NCI-H1105 treated with DMSO at 0.1 percent for 48 hours (cell line): ENCODE measurements at places on chromosomes 6 and 20.
A peak's percentile ranks its signal among the peaks of the same experiment; 100 is the strongest.

DNA sequence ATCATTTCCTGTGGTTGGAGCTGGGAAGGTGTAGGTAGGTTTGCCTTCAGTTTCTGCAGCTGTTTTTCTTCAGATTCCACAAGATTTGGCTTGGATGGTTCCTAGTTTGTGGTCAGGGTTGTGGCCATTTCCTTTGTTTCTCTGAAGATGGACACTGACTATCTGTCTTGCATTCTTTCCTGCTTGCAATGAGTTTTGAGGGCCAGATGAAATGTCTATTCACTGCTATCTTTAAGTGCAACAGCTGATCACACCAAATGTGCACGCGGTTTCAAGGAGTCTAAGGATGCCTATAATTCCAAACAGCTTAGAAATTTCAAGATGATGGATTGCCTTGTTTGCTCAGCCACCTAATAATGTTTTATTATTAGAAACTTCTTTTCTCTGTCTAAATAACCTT is 28.4 kb downstream of the IL20RA start:
- DNase-seq: no peak

- DNase-seq: no peak
Observed at GRCh38 chr6:87430499-87430898, 22.7 kb downstream of the CFAP206 start.

GRCh38 chr6:169640351-169640852 is 61.4 kb downstream of the WDR27 start:
- no peak for DNase-seq

DNA sequence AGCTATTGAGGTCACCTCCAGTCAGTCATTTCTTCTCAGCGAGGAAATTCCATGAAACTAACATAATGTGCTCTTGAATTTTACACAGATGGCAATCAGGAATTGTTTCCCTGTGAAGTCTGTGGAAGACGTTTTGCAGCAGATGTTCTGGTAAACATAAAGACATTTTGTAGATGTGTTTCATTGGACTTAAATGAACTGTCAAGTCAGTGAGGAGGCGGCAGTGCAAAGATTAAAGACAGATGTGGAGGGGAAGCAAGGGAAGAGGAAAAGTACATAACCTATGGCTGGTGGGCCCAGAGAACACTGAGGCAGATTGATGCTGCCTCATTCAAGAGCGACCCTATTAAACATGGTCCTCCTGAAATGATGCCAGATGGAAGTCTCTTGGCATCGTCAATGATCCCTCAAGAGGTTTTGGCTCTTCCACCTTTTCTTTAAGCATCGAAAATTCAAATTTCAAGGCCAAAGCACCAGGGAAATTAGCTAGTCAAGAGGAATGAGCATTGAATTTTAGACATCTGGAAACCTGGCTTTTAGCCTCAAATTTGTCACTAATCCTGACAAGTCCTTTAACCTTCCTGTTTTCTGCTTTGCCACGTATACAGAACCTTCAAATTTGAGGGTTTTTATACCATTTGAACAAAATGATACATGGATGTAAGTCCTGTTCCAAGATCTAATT is 20.1 kb downstream of the ZC2HC1B start:
- no peak for DNase-seq

- DNase-seq: no peak
Observed at GRCh38 chr20:43752561-43753301, 25.9 kb upstream of the GTSF1L start.

DNA sequence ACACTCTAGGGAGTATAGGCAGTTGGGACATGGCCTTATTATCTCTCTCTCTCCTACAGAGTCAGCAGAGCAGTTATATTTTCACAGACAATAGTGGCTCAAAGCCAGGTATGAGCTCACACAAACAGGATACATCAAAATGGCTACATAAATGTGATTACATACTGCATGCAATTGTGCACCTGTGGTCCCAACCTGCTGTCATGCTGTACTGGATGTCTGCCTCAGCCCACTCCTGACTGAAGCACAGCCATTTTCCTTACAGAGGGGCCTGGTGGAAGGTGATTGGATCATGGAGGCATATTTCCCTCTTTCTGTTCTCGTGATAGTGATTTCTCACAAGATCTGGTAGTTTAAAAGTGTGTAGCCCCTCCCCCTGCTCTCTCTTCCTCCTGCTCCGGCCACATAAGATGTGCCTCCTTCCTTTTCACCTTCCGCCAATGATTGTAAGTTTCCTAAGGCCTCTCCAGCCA is 37.0 kb upstream of the SAMHD1 start:
- peak; percentile 5 for DNase-seq

GRCh38 chr20:13255356-13255755 is 34.3 kb downstream of the ISM1 start:
- DNase-seq: no peak

DNA sequence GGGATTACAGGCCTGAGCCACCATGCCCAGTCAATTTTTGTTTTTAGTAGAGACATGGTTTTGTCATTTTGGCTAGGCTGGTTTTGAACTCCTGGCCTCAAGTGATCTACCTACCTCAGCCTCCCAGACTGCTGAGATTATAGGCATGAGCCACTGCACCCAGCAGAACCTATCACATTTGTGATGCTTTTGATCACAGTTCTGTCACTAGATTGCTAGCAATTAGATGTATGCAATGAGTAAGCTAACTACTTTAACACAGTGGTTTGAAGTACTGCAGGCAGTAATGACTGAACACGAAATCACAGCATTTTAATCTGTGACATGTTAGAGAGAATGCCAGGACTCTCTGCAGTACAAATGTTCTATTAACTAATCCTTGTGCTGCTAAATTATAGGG is 19.6 kb upstream of the SAMHD1 start:
- no peak for DNase-seq

GRCh38 chr6:162833776-162834175 is 106.0 kb downstream of the PACRG start:
- DNase-seq: no peak

- no peak for DNase-seq
Observed at GRCh38 chr6:13729891-13730290, 18.3 kb upstream of the RANBP9 start.

GRCh38 chr6:23377830-23378229 is 748.2 kb upstream of the NRSN1 start:
- DNase-seq: no peak

DNA sequence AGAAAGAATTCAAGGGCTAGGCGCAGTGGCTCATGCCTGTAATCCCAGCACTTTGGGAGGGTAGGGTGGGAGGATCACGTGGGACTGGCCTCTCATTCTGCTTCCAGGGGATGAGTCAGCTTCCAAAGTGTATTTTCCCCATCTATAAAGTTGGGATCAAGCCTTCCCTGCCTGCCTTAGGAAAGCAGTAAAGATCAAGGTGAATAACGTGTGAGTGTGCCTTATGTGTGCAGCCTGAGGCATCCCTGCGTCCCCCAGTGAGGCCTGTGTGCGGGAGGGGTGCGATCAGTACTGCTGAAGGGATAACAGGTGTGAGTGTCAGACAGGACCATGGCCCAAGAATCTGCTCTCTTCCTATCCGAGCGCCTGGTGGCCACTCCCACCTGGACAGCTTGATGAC is 26.8 kb downstream of the TMEM181 start:
- DNase-seq: no peak

DNA sequence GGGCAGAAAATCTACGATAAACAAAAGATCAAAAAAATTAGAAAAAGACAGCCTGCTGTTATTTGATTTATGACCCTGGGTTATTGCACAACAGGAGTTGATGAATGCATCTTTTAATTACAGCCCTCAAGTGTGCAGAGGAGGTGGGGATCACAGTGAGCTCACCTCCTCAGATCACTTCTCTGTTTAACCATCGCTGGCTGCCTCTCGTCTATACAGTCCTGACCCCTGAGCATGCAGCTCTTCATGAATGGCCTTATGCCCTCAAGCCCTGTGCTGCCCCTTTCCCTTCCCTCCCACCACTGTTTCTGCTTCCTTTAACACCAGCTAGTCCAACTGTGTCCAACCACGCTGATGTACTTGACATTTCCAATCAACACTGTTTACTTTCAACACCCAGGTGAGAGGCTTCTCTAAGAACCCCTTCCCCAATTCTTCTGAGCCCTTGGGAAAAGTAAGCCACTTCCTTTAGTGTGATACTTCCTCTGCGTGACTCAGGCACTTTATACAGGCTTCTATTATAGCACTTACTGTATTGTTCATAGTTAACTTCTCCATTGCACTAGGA is 60.6 kb upstream of the RIPOR2 start:
- DNase-seq: no peak

- peak; percentile 58 for DNase-seq
Observed at GRCh38 chr6:141210901-141211300, 921.8 kb upstream of the GJE1 start.

GRCh38 chr20:47454298-47455132 is 47.2 kb upstream of the NCOA3 start:
- no peak for DNase-seq

DNA sequence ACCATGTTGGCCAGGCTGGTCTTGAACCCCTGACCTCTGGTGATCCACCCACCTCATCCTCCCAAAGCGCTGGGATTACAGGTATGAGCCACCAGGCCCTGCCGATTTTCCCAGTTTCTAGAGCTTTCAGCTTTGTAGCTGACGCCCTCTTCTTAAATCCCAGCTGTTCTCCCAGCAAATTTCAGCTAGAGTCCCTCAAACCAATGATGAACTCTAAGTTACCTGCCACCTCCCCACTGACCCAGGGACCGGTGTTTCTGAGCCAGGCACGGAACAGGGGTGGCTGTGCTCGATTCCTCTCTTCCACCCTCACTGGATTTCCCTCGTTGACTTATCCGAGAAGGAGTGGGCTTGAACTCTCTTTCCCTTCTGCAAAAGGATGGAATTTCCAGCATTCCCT is 39.1 kb downstream of the SUN5 start:
- no peak for DNase-seq

DNA sequence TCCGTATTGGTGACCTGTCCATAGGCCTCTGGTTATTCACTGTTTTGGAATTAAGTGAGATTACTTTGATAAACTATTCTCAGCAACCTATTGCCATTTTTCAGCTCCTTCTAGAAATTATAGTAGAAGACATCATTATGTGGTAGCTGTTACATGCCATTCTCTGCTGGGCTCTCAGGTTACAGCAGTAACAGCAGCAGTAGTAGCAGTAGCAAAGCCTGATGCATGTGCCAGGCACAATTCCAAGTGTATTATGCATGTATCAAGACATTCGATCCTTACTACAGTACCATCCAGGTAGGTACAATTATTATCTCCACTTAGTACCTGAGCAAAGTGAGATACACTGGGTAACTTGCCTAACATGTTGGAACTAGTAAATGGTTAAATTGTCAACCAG is 74.3 kb downstream of the RPS12 start:
- DNase-seq: peak; percentile 30

GRCh38 chr6:22021966-22022365 is 274.9 kb downstream of the PRL start:
- no peak for DNase-seq

GRCh38 chr20:54865273-54865672 is 389.9 kb downstream of the DOK5 start:
- no peak for DNase-seq

DNA sequence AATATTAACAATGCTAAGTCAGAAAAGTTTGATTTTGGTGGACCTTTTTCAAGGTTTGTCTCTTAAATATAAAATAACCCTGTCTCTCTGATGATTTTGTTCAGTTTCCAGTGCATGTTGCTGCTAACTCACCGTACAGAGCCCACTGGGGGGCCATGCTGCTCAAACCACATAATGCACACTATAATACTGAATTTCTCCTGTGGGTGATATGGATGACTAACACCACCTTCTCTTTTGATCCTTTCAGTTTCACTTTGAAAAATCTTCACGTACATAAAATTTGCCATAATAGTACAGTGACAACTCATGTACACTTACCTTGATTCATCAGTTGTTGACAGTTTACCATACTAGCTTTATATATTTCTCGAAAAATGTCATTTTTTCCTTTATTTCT is 506.6 kb upstream of the MAN1A1 start:
- DNase-seq: no peak

- DNase-seq: peak; percentile 42
Observed at GRCh38 chr6:79705456-79705995, 74.4 kb downstream of the SH3BGRL2 start.

DNA sequence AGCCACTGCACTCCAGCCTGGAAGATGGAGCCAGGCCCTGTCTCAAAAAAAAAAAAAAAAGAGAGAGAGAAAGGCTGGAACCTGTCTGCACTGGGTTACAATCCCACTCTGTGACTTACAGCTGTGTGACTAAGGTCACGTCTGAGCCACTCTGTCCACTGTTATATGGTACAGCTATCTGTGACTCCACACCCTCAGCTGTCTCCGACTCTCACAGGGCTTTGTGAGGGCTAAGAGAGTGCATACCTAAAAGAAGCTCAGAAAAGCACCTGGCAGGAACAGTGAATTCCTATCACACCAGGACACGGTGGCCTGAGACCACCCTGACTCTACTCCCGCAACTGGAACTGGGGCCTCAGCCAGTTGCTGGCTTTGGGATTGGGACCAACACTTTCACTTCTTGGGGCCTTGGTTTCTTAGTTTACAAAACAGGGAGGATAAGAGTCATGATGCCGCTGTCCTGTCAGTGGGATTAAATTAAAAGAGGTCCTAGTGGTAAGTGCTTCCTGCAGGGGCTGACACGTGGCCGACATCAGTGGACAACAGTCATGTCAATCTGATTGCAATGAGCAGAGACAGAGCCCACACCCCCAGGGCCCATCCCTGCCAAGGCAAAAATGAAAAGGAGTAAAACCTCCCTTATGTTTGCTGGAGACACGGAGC is 5.7 kb upstream of the CD93 start:
- DNase-seq: no peak

DNA sequence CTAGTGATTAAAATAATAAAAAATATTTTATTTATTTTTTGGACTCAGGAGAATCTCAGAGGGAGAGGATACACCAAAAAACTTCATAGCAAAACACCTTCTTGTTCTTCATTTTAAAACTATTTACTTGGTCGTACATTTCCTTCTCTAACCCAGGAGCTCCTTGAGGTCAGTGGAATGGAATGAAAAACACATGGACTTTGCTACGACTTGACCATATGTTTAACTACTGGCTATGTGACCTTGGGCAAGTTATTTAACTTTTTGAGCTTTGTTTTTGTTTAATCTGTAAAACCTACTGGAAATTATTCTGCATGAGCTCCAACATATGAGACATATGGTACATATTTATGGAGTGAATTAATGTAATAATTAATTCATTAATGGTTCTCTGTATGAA is 1005.5 kb upstream of the CITED2 start:
- DNase-seq: no peak

DNA sequence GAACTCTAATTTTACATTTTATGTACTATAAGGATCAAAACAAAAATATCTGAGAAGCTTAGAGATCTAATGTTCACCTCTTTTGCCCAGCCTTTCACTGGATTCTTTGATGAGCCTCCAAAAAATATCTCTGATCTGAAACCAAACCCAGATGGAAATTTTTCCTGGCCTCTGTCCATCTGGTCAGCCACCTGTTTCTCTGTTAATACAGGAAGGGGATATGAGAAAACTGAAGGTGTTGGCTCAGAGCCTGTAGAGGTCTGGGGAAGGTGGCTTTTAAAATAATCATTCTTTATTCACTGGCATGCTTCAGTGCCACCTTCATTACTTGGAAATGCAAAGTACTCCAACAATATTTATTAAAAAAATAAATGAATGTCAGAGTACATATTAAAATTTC is 8.5 kb upstream of the MCM3 start:
- peak; percentile 38 for DNase-seq
